ENCODE measurements at places on chromosomes 2 and 18.

DNA sequence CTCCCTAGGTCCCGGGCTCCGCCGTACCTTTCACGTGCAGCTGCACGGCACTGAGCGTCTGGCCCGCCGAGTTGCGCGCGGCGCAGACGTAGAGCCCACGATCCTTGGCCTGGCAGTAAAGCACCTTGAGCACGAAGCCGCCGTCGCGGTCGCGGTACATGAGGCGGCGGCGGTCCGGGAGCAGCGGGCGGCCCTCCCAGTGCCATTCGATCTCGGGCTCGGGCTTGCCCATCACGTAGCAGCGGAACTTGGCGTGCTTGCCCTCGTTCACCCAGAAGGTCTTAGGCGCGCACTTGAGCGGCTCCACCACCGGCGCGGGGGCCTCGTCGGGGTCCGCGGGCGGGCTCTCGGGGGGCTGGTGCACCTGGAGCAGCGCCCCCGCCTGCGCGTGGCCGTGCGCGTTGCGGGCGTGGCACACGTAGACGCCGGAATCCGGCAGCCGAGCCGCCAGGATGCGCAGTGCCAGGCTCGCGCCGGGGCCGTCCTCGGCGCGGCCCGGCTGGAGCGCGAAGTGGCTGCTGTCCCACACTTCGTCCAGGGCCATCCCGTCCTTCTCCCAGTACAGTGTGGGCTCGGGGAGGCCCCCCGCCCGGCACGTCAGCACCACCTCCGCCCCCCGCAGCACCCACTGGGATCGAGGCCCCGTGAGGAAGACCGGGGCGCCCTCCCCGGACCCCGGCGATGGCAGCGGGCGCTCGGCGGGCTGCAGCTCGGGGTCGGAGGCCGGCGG is 980 bp downstream of the OBSL1 start:
- DNase-seq, result no peak

DNA sequence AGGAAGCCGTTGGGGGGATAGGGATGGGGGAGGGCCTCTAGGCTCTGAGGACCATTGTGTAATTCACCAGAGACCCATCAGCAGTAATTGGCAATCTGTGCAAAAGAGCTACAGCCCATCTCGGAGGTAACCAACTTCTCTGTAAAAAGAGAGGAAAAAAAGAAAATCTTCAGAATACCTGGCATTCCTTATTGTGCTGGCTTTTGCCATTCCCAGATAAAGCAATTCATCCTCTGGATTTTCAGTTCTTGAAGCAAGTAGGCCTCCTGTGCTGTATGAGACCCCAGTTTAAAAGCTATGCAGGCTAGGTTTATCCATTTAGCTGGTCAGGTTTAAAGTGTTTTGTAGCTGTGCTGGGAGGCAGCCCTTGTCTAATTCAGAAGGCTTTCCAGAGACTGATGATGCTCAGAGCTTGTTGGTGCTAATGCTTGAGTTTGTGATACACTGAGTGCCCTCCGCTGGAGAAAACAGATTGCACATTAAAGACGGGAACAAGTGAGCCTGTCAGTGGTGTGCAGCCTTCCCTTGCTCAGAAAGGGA is at the start of gene LRRTM4:
Gene LRRTM4 (minus strand): TSS at position 446 of the 540 bp plus-strand sequence.
- no peak for DNase-seq

DNA sequence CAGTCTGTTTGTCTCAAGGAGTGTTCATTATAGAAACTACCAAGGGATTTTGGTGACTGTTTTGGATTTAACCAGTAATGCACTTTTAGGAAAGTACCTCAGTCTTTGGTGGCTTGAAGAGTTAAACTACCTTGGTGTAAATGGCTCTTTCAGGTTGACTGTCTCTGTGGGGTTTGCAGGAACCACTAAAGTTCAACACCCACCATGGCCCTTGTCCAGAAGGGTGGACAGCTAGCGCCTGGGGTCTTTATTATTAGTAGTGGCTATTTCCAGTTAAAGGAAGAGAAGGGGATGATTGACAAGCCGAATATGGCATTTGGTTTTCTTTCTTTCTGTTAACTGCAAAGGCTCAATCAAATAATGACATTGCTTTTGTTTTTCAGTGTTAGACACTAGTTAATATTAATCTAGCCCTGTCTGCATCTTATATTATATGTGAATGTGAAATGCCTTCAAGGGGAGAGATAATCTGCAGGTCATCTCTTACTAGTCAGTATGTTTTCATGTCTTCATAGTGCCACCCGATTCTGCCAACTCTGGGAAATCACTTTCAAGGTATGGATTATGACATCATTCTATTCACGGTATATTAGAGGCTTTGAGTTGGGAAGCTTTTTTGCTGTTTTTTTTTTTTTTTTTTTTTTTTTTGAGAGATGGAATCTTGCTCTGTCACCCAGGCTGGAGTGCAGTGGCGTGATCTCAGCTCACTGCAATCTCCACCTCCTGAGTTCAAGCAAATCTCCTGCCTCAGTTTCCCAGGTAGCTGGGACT is 56.4 kb downstream of the MAP4K4 start:
- DNase-seq, result no peak

GRCh38 chr2:65944213-65944612 is 490.7 kb upstream of the MEIS1 start:
- no peak for DNase-seq

- DNase-seq, result no peak
These were observed 126.6 kb downstream of the TMEM131 start for GRCh38 chr2:97868986-97869721.
